ENCODE measurements at places on chromosomes 1 and 21. TPM values are rescaled to one million over a fixed set of nuclear protein-coding genes. Genes with fewer than 3 reads are reported as not detected.

Gene PPIAL4G
- total RNA-seq: 0.42 TPM

Gene PM20D1
- total RNA-seq: 0.96 TPM

Gene BNIPL
- total RNA-seq: 2.8 TPM

Gene CELA3A
- total RNA-seq: not detected

Gene CR1
- 0.09 TPM for total RNA-seq

Gene S100A3
- total RNA-seq: not detected

Gene CCDC17
- 5.2 TPM for total RNA-seq

Gene MNDA
- total RNA-seq: not detected

Gene DHX9
- 94.6 TPM for total RNA-seq

Gene TUFT1
- 4.3 TPM for total RNA-seq

Gene CORT
- 0.69 TPM for total RNA-seq

Gene AVPR1B
- total RNA-seq: not detected

Gene UTS2
- total RNA-seq: not detected

Gene LRRC38
- total RNA-seq: not detected

Measured in activated T-cell treated with anti-CD3 and anti-CD28 coated beads, Interleukin-2, amount 50 U/mL, for 72 hours (primary cell).